ENCODE measurements at places on chromosomes 11 and 22.

DNA sequence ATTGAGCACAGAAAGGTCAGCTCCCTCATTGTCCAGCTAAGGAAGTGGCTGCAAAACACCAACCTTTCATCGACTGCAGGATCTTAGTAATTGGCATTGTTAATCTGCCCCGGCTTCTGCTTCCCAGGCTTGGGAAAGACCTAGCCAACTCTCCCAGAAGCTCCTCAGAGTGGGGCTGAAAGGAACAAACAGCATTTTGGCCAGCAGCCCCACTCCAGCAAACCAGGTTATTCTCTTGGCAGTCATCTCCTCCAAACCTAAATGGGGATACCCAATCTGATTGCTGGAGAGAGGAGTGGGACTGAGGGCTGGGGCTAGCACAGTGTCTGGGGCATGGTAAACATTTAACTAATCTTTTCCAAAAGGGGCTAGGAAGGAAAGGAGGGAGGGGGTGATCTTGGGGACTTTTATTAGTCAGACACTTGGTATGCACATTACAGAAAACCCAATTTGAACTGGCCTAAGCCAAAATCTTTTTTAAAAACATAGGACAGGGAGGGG is 294.4 kb downstream of the MN1 start:
- DNase-seq = no peak

DNA sequence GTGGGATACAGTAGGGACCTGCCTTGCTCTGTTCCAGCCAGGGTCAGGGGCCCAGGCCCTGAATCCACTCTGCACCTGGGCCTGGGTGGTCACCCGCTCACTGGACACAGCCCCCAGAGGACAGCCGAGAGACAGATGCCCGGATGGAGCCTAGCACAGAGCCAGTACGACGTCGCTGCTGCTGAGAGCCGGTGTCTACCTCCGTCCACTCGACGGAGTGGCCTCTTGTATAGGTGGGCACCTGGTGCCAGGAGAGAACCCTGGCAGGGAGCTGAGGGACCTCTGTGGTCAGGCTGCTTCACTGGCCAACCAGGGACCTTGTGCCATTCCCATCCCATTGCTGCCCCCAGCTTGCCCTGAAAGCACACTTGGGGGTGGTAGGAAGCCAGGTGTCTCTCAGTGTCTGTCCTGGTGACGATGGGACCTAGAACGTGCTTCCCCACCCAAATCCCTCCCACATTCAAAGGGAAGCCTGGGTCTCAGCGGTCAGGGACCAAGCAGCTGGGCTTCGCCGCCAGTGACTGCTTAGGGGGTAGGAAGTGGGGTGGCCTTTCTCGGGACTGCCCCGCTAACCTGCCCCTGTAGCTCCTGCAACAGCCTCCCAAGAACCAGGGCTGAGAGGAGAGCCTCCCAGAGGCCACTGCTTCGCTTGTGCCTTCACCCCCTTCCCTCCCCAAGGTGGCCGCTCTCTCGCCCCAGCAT is 10.3 kb upstream of the CERK start:
- no peak for DNase-seq

DNA sequence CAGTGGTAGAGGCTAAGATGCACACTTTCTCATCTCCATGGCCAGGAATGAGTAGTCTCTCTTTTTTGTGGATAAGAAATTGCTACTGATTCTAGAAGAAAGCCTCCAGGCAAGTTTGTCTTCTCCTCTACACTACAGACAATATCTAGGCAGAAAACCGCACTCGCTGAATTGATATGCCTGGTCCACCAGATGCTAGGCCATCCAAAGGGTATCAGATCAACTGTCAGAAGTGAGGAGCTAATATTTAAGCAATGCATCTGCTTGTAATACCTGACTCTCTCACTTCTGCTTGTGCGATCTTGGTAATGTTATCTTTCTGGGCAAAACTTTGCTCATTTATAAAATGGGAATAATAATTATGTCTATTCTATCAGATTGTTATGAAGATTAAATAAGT is 45.0 kb downstream of the CASP12 start:
- DNase-seq = no peak

- no peak for DNase-seq
Observed at GRCh38 chr22:41862160-41862529, 29.2 kb downstream of the SREBF2 start.

DNA sequence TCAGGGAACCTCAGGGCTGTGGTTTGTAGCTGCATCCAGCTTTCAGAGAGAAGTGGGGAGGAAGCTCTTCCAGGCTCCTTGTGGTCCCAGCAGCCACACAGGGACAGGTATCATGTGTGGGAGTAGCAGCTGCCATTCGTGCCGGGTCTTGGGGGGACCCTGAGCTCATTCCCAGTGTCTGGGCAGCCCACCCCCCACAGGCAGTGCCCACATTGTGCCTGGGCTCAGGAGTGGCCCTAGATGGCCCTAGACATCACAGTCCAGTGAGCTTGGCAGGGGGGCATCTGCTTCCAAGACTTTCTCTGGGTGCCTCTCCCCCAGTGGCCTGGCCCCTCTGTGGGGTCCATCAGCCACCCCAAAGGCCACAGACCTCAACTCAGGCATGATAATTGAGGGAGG is 619.7 kb downstream of the BRD1 start:
- no peak for DNase-seq

- peak; percentile 22 for DNase-seq
Observed at GRCh38 chr11:115191761-115192160, 312.5 kb downstream of the CADM1 start.

GRCh38 chr11:126968915-126969314 is 31.7 kb downstream of the KIRREL3 start:
- DNase-seq = no peak

DNA sequence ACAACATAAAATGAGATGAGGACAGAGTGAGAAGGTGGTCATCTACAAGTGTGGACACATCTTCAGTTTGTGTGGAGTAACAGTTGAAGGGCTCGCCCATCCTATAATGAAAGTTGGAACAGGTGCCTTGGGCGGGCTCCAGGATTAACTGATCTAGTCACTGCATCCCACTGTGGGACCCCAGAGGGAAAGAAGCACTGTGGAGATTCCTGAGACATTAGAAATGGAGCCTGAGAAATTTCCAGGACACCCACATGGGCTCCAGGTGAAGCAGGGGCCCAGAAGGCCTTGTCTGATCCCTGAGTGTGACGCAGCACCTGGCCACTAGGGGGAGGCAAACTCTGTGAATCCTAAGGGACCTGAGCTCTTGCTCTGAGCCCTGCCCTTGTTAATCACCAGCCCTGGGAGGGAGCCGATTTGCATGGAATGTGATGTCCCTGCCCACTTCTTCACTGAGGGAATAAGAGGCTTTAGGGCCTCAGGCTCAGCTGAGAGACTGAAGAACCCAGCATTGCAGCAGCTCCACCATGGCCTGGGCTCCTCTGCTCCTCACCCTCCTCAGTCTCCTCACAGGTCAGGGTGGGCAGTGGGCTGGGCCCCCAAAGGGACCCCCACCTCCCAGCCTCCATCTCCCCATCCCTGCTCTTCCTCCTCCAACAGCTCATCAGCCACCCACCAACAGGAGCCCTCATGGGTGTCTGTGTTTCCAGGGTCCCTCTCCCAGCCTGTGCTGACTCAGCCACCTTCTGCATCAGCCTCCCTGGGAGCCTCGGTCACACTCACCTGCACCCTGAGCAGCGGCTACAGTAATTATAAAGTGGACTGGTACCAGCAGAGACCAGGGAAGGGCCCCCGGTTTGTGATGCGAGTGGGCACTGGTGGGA is 98.4 kb downstream of the VPREB1 start:
- DNase-seq = no peak

GRCh38 chr11:69155302-69156234 is at the start of gene SMIM38:
Gene SMIM38, plus strand, starts transcription at chr11:69155935. Its CDS starts 1,912 bp downstream, at chr11:69157847.
- DNase-seq = no peak

DNA sequence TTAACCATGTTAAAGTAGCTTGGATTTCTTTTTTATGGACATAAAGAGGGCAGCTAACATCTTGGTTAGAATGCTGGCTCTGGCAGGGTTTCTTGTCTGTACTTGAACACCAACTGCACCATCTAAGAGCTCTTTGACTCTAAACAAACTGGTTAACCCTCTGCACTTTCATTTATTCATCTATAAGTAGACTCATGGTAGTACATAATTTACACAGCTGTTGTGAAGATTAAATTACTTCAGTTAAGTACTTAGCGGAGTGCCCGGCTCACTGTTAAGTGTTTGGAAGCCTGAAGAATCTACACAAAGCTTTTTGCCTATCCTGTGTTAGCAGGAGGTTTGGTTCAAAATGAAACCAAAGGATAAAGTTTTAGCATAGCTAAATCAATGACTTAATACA is 846.2 kb upstream of the API5 start:
- DNase-seq = no peak

GRCh38 chr11:19769820-19770219 is 57.2 kb downstream of the NAV2 start:
- DNase-seq = peak; percentile 42

DNA sequence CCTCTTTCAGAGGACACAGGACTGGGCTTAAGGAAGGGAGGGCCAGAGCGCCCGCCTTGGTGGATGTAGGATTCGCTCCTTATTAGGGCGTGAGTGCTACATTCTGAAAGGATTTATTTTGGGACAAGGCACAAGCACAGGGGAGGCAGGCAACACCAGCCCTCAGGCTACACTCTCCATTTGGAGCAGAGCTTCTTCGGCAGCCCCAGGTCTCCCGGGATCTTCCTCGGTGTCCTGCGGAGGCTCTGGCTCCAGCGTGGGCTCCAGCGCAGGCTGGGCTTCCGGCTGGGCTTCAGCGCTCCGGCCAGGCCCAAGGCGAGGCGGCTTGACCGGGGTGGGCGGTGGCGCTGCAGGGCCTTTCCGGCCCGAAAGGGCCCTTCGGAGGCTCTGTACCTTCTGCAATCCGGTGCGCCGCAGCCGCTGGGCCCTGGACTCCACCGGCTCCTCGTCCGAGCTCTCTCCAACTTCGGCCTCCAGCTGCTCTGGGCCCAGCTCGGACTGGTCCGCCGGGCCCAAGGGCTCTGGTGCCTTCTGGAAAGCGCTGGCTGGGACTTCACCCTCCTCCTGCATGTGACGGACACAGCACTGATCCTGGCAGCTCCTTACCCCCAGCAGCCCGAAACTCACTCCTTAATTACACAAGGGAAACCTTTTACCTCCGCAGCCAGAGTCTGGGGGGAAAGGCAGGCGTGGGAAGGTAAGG is 1.1 kb downstream of the CAVIN3 start:
- no peak for DNase-seq

GRCh38 chr11:9748361-9748970 is 84.6 kb downstream of the SWAP70 start:
- no peak for DNase-seq

GRCh38 chr11:105260976-105261375 is 121.4 kb upstream of the CARD18 start:
- DNase-seq = no peak

GRCh38 chr11:66279092-66279734 is 1.2 kb downstream of the CNIH2 start:
- DNase-seq = no peak

DNA sequence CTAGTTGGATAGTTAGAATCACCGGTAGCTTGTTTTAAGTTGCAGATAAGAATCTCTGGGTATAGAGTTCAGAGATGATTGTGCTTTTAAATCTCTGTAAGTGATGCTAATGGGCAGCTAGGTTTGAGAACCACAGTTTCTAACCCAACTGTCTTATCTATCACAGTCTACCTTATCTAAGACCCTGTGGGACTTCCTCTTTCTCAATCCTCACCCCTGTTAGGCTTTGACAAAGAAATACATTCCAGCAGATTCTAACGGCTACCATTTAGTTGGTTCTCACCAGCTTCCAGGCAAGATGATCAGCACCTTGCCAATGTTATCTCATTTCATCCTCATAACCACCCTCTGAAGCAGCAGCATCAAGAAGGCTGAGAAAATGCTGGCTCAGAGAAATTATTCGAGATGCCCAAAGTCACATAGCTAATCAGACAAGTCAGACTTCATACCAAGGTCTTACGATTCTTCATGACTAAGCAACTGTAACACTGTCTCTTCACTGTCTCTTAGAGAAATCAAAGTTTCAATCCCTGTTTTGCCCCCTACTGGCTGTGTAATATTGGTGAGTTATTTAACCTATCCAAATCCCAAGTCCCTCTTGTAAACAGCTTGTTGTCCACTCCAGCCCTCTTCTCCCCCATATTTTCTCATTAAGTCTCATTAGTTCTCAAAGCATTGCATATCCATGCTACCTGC is 192.4 kb upstream of the API5 start:
- no peak for DNase-seq

DNA sequence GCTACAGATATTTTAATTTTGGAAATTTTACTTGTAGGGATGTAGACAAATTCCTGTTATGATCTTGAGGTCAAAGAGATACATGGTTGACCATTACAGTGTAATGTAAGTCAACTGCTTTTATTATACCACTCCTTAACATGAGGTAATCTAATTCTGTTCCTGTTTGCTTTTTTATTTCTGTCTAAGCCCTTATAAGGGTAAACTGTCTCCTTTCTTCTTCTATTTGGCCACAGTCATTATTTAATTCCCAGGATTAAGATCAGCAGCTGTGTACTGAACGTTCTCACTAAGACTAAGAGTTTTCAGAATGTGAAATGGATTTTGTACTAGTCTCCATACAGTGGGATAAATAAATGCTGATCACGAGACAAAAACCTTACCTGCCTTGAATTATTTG is 32.8 kb downstream of the C2CD3 start:
- no peak for DNase-seq

DNA sequence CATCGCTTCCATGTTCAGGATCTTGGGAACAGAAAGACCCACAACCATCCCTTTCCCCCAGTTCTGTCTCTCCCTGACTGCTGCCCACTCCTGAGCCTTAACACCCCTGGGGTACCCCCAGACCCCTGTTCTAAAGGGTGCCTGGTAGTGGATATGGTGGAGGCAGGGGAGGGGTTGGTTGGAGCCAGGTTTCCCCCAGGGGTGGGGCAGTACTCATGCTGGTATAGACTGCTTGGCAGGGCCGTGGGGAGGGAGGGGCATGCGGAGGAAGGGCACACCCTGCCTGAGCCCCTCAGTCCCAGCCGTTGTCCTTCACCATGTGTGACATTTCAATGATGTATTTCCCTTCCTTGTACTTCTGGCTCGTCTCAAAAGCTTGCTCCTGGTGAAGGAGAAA is 4.0 kb downstream of the YPEL4 start:
- DNase-seq = no peak
